ENCODE measurements at places on chromosomes 1 and 21.

DNA sequence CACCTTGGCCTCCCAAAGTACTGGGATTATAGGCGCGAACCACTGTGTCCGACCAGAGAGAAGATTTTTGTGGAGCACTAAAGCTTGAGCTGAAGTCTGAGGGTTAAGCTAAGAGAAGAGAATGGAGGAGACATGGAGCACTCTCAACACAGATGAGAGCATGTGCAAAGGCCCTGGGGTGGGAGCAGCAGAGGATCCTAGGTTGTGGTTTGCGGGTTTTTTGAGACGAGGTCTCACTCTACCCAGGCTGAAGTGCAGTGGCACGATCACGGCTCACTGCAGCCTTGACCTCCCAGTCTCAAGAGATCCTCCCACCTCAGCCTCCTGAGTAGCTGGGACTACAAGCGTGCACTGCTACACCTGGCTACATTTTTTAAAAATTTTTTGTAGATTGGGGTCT, 30.5 kb downstream of the FBXO2 start:
- no peak for DNase-seq

DNA sequence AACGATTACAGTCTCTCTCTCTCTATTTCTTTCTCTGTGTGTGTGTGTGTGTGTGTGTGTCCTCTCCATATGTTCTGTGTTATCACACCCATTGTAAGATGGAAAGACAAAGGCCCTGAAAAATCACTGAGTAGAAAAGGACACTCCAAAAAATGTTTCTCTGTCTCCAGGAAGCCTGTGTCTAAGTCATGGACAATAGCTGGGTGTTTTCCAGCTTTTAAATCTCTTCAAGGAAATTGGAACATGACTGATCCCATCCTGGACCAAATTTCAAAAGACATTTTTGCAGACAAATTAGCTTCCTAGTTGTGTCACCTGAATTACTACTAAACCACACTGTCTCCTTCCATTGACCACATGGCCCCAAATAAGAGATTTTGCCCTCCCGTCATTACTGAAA, 31.0 kb upstream of the LMX1A start:
- no peak for DNase-seq

DNA sequence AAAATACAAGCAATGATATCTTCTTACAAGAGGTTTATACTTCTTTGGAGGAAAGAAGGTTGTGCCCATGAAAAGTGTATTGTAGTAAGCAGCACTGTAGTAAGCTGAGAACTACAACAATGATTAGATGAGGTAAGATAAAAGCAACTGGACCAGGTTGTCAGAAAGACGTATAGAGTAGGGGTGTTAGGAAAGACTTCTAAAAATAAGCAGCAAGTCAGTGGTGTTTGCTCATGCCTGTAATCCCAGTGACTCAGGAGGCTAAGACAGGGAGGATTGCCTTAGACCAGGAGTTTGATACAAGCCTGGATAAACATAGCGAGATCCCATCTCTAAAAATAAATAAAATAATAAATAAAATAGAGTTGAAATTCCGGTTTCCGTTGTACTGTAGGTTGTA, 4.3 kb upstream of the OR10X1 start:
- DNase-seq, result no peak

- no peak for DNase-seq
Measured at GRCh38 chr1:16083486-16083885, 10.0 kb upstream of the FAM131C start.

- no peak for DNase-seq
Measured at GRCh38 chr1:153573351-153573750, 7.7 kb upstream of the S100A2 start.

DNA sequence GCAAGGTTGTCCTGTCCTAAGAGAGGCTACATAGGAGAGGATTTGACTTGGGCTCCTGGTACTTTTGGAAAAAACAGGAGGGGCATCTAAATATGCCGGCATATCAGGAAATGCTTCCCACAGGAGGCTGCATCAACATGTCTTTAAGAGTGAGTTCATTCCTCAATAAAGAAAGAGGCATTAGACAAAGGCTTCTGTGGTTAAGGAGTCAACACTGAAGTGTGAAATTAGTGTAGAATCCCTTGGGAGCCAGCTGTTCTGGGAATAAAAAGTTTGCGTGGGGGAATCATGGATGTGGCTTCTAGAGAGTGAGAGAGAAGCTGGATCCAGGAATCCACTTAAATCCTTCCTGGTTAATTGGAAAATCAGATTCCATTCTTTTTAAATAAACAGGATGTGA, 69.5 kb downstream of the DNM3 start:
- no peak for DNase-seq

- DNase-seq, result no peak
Measured at GRCh38 chr1:37704966-37705365, 12.7 kb downstream of the CDCA8 start.

- DNase-seq, result no peak
Measured at GRCh38 chr1:197199923-197200271, 53.4 kb upstream of the ASPM start.

GRCh38 chr1:206465951-206466350, 4.3 kb upstream of the IKBKE start:
- no peak for DNase-seq

DNA sequence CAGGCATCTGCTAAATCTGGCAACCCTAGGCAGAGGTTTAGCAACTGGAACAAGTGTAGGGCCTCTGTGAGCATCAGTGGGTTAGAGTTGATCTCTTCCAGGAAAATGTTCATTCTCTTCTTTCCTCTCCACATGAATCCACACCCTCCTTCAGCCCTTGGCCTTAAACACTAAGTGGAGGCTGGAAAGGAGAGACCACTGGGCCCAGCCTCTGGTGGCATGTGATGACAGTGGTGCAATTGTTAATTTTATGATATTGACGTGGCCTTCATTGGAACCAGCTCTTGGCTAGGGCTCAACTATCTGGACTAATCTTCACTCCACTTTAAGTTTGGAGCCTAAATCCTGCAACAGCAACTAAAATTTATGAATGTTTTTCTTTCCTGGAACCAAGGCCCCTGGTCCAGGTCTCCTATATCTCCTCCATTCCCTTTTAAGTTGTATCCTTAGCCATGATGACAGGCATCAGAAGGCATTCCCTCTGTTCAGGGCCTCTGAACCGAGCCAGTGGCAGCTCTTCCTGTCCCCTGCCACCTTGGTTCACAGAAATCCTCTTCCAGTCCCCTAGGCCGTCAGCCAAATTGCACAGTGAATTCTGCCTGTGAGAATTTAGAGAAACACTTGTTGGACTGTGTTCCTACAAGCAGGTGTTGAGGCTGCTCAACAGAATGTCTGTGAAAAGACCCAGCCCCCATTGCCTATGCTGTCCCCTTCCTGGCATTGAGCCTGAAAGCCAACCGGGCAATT, 132.2 kb downstream of the PSMG1 start:
- no peak for DNase-seq

- DNase-seq, result no peak
Measured at GRCh38 chr1:218711001-218711400, 365.9 kb downstream of the TGFB2 start.

DNA sequence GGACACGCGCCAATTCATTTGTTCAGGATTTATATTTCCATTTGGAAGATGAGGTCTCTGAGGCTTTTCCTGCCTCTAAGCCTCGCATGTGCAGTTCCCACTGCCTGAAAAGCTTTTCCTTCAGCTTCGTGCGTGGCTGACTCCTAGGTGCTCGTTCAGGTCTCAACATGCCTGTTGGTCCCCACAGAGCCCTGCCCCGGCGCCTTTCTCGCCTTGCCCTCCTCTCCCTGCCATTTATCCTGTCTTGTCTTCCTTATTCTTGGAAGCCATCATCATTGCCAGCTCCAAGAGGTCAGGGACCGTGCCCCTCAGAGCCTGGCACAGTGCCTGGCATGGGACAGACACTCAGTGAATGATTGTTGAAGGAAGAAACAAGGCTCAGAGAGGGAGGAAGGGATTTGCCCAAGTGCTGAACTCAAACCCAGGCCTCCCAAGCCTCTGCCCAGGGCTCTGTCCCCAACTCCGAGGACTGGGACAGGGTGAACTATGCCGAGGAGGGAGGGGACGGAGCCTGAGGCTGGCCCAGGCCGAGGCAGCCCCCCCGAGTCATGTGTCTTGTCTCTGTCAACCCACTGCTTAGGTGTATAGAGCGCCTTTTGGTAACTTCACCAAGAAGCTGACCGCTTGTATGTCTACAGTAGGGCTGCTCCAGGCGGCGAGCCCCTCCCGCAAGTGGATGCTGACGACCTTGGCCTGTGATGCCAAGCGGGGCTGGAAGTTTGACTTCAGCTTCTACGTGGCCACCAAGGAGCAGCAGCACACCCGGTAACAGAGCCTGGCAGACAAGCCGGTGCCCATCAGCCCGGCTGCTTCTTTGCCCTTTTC, 47.3 kb downstream of the DISP3 start:
- peak; percentile 52 for DNase-seq

- DNase-seq, result no peak
Measured at GRCh38 chr1:204178487-204179281, 12.5 kb upstream of the REN start.

DNA sequence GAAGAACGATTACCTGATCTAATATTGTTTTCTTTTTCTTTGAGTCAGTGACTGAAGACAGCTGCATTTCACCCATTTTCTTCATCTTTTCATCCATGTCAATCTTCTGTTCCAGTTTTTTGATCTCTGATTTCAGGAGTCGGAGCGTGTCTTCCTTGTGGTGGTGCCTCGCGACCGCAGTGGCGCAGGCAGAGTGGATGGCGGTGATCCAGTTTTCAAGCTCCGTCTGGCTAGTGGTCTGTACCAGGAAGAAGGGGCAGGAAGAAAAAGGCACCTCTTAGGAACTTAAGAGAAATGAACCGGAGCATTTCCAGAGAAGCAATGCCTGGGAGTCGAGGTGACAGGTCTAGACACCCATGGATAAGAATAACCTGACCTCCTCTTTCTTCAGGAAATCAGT, 118.3 kb downstream of the TIAM1 start:
- DNase-seq, result no peak

DNA sequence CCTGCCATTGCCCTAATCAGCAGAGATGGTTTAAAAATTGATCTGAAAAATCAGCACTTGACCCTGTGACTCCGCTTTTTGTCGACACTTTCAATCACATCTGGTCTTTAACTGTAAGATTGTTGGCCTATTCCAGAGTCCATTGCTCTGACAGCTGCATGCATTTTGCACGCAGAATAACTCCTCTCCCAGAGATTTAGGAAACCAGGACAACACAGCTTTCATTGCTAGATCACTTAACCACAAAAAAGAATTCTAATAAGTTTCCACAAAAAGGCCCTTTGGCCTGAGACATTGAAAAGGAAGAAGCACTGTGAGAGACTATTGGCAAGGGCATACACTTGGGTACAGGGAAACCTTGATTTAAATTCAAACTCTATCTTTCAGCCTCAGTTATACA, 373.1 kb downstream of the TGFB2 start:
- no peak for DNase-seq

- DNase-seq, result no peak
Measured at GRCh38 chr1:7658099-7658498, 113.0 kb upstream of the VAMP3 start.

DNA sequence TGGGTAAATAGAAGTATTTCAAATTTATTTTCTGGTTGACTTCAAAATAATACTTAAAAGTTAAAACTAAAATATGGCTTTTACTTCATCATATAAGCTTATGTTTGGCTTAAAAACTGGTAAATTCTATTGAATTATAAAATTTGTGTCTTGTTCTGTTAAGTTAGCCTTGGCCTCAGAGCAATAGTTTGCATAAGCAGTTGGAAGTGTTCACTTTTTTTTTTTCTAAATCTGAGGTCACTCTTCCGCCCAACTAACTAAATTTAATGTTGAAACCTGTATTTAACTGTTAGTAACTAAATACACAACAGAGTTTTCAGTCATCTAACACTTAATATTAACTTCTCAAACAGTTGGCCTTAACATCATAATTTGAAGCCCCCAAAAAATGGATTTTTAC, 871.7 kb upstream of the ADAMTS5 start:
- no peak for DNase-seq

GRCh38 chr1:223556414-223557129, 108.9 kb downstream of the CAPN8 start:
- peak; percentile 81 for DNase-seq

- DNase-seq, result no peak
Measured at GRCh38 chr1:54294887-54295286, 94.9 kb downstream of the MRPL37 start.

GRCh38 chr1:2449636-2450454, 26.2 kb upstream of the PLCH2 start:
- DNase-seq, result no peak

All from upper lobe of right lung (tissue), 1 donor.